Glutamatergic neuron (in vitro differentiated cells): ENCODE measurements at places on chromosomes 12 and 14. TPM values are rescaled to one million over a fixed set of nuclear protein-coding genes. Genes with fewer than 3 reads are reported as not detected.

CCDC197 gene
- total RNA-seq = not detected

TAC3 gene
- total RNA-seq = 0.74 TPM

TDG gene
- total RNA-seq = 56.8 TPM

GRCh38 chr12:12883369-12884001 is 7.9 kb upstream of the GPRC5A start:
- DNase-seq = no peak
